ENCODE measurements at places on chromosomes 1 and 21.

- DNase-seq, result no peak
Observed at GRCh38 chr1:22024485-22025367, 23.3 kb downstream of the CELA3A start.

DNA sequence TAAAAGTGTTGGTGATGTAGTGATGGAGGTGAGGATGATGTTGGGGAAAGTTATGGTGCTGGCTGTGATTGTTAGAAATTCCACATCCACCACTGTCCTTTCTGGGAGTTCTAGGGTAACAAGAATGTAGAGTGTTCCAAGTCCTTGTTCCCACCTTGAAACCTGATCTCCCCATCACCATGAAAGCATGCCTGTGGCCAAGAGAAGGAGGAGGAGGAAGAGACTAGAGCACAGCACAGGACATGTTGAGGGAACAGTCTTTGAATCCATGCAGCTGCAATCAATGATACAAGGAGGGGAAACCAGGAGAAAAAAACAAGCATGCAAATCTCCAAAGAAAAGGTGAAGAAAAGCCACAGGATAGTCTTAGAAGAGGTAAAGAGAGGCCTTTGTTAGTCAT lies 45.9 kb upstream of the ARTN start:
- DNase-seq, result no peak

- DNase-seq, result no peak
Observed at GRCh38 chr1:233061265-233061664, 110.9 kb downstream of the NTPCR start.

- no peak for DNase-seq
Observed at GRCh38 chr21:35965699-35966098, 94.6 kb downstream of the SETD4 start.

- DNase-seq, result no peak
Observed at GRCh38 chr1:1129381-1129821, 13.5 kb upstream of the C1orf159 start.

GRCh38 chr1:32889731-32890278 lies 3.5 kb downstream of the HPCA start:
- DNase-seq, result no peak

DNA sequence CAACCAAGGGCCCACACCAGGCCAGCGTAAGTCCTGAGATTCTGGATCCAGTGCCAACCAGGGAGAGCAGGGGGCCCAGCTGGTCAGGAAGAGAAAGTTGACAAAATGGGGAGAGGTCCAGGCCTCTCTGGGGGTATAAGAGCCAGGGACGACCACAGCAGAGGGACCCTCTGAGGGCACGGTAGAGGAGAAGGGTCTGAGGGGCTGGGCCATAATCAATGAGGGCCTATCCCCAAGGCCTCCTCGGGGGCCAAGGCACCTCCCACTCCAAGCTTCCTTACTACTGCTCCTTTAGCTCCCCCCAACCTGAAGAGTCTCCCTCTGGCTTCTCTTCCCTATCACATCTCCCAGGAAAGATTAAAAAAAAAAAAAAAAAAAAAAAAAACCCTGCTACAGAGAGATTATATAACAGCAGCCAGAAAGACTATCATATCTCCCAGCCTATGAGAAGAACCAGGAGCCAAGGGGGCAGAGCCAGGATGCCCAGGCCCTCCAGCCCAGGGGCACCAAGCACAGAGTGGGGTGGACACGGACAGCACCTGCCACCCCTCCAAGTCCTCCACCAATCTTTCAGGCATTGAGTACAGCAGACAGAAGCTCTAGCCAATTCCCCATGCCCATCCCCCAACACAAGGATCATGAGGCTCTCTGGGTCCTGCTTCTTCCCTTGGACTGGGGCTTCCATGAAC lies 2.7 kb downstream of the MEF2D start:
- DNase-seq, result no peak

- DNase-seq, result no peak
Observed at GRCh38 chr1:162656266-162656665, 24.0 kb downstream of the DDR2 start.

- no peak for DNase-seq
Observed at GRCh38 chr21:17105932-17106331, 406.9 kb upstream of the CXADR start.

GRCh38 chr1:46030074-46030870 lies 102.2 kb downstream of the PIK3R3 start:
- no peak for DNase-seq

DNA sequence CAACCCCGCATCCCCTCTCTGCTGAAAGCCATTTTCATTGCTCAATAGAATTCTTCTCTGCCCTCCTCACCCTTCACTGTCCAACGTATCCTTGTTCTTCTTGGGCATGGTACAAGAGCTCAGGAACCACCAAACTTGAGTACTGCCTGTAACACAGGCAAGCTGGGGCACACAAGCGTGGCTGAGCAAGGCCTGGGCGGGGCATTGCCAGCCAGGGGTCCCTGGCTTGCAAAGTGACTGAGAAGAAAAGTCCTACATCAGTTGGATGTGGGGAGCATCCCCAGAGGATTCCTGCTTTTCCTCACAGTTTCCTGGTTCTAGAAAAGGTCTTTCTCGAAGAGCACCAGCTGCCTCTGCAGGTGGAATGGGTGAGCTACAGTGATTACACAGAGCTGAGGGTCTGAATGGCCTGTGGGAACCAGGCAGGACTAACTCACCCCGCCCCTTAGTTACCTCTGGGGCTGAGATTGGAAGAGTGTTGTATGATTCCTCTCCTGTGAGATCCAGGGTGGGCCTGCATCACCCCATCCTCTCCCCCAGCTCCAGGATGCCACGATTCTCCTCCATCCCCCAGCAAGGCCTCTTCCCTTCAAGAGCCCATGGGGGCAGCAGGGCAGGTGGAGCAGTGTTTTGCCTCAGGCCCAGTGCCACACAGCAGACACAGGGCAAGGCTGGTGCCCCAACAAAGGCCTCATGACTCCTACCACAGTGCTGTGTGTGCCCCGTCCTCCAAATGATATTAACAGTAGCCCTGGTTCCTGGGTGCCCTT lies 121.9 kb downstream of the MATN1 start:
- no peak for DNase-seq

GRCh38 chr1:173554089-173554488 lies 48.8 kb downstream of the SLC9C2 start:
- no peak for DNase-seq

DNA sequence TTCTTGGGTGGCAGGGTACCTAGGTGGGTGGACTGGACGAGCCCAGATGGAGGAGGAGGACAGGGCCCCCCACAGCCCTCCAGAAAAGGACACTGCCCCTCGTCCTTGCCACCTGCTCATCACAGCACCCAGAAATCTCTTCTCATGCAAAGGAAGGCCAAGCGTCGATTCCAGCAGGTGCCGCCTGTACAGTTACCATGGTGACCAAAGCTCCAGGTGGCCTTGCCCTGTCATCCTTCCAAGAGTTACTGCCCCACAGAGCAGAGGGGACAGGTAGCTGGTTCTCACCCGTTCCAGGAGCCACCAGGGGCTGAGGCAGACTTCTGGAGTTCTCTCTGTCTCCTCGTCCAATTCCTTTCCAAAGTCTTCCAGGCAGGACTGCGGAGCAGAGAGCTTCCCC lies 119.9 kb upstream of the VAMP3 start:
- DNase-seq, result no peak

GRCh38 chr1:29357452-29357851 lies 121.1 kb downstream of the PTPRU start:
- no peak for DNase-seq

DNA sequence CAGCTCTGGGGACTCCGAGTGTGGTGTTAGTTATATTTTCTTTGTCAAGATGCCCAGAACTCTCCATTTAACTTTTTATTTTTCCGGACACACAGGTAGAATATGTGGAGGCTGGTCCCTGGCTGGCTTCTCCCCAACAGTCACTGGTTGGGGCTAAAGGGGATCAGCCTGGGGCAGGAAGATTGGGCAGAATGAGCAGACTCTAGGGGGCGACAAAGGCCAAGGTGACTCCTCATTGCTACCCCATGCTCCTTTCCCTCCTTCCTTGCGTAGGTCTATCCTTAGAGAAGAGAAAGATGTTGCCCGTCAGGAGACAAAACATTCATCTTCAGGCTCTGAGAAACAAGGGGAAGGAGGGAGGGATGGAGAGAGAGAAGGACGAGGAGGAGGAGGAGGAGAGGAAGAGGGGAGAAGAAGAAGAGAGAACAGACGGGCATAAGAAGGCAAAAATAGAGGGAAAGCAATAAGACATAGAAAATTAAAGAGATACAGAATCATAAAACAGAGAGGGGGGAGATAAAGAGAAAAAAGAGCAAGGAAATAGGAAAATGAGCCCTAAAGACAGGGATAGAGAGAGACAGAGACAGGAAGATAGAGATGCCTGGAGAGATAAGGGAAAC lies 89.9 kb downstream of the FOXD2 start:
- DNase-seq, result no peak

- no peak for DNase-seq
Observed at GRCh38 chr1:89640440-89640839, 7.5 kb downstream of the LRRC8C start.

DNA sequence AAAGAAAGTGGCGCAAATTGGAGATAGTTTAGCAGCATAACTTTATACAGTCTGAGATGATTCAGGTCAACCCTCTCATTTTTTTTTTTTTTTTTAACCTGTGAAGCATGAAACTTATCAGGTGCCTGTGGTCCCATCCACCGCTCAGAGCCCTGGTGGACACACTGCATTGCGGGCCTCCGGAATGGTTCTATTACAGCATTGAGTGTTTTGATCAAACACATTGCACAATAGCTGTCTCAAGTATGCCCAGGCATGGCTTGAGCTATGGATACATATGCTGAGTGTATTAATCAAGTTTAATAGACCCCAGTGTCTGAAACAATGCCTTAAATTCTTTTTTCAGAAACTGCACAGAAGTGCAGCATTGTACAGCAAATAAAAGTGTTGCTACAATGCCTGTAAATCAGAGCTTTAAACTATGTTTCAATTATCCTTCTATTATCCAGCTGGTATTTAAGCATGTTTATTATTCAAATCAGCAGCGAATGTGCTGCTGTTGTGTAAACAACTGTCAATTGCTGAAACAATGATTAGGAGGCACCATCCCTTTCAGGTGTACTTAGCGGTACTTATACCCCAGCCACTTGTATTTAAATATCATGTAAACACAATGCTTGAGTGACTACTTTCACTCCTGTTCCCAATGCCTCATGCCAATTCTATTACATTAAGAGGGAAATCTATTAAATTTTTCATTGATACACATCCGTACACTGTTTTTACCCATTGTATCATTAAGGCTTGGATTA lies 456.6 kb downstream of the RPS6KC1 start:
- DNase-seq, result no peak

- no peak for DNase-seq
Observed at GRCh38 chr1:108750476-108751181, 4.2 kb downstream of the STXBP3 start.

DNA sequence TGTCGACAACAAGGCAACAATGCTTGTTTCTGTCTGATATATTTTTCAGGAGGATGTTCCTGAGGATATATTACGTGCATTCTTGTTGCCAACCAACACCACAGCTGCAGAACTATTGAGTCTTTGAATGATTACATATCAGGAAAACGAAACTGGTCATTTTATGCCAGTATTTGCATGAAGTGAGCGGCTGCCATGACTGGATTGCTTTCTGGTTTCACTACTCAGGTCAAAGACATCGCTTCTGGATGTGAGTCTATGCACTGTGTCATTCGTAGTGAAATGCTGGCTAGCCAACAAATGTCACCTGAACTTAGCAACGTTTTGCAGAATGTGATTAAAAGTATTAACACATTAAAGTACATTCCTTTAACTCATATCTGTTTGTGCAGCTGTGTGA lies 35.8 kb upstream of the OLFM3 start:
- DNase-seq, result no peak

DNA sequence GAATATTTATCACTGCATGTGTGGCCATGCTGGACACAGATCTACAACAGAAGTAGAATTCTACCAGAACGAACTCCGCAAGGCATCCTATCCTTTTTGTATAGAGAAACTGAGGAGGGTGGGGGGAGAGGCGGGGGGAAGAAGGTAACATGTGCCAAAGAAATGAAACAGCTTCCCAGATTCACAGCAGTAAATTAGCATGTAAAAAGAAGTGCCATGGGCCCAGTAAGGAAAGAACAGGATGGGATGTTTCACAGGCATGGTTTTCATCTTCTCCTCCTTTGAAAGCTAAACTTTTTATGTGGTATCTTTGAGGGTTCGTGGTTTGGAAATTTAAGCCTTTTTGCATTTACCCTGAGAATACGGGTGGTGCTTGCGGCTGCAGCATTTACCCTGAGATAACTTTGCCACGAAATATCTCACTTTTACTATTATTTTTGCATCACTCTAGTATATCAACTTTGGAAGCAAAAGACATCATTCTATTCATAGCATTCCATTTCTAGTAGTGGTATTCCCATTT lies 168.9 kb downstream of the TPR start:
- no peak for DNase-seq

DNA sequence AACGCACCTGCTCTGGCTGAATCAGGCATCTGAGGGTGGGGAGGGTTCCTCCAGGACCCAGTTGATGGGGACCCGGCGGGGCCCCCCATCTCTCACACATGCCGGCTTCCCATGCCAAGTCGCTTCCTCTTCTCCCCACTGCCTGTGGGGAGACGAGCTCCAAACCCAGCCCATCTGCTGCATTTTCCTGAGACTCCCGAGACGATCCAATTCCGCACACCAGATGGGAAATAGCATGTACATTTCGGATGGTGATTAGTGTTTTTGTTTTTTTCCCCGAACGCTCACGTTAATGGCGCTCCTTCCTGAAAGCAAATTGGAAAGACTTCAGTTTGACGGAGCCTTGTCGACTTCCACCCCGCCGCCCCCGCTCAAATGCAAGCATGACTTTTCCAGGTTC lies 13.2 kb upstream of the GRIK3 start:
- no peak for DNase-seq

DNA sequence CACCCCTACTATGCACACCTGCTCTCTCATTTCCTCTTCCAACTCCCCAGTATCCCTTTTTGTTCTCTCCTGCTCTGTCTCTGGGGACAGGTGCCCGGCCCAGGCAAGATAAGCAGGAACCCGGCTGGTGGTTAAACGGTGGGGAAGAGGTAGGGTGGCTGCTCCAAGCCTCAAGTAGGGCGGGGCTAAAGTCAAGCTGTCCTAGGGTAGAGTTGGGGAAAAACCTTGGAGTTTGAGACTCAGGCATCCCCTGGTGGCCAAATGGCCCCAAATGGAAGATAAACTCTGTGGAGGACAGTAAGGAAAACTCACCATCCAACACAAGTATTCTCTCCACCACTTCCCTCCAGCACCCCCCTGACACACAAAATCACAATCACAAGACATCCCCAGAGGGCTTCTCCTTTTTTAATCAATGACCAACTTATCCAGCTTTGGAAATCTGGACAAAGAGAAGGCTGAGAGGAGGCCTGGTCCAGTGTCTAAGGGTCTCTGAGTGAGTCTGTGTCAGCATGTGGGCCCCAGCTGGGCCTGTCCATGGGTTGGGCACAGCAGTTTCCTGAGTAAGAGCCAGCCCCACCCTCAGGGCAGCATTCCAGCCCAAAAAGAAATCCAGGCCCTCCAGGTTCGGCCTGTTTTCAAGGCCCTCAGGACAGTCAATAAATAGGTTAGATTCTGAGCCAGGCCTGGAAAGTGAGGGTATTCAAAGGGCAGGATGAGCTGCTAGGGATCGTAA lies 9.8 kb downstream of the POMGNT1 start:
- no peak for DNase-seq

DNA sequence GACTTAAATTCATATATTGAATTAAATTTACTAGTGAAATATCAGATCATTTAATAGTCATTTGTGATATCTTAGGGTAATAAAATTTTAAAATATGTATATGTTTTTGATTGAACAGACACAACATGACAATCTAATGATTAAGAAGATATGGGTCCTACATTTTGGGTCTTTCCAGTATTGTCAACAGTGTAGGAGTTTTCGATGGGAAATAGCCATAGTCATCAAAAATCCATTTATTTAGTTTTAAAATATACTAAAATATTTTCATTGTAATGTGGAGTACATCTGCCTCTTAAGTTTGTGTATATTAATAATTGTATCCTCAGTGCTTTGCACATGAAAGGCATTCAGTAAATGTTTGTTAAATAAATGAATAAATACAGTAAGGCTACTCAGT lies 14.0 kb downstream of the TRMT13 start:
- DNase-seq, result no peak
